NCI-H1048 (cell line): ENCODE measurements at places on chromosomes 3 and 15.

- no peak for DNase-seq
Measured at GRCh38 chr3:80785475-80785874, 976.0 kb downstream of the GBE1 start.

GRCh38 chr3:184608209-184608608 lies 46.6 kb downstream of the EPHB3 start:
- no peak for DNase-seq

DNA sequence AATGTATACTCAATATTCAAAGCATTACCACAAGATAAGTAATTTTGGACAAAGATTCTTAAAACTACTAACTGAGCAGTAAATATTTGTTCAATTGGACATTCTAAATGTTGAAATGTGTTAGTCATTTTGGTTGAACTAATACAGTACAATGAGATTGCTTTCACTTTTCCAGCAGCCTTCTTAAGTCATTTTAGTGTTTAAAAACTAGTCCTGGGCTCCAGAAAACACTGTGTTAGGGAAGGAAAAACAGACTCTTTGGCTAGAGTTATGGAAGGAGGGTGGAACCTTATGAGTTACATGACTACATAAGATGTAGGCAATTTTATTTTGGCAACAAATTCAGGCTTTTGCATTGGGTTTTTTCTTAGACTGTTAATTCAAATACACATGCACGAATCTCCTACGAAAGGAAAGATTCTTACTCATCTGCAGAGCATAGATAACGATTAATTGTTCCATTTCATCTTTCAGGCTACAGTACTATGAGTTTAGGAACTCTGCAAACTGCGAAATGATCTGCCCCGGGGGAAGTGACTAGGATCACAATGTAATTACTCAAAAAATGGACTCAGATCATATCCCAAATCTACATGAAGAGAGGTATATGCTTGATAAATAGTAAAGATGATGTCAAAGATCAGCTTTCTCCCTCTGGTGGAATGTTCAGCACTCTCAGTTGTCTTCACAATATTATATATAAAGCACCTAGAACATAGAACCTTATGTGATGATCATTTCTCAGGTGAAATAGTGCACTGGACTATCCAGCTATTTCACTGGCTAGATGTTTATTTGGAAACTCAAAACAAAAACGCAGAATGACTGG lies 492.8 kb upstream of the MDFIC2 start:
- DNase-seq = no peak

DNA sequence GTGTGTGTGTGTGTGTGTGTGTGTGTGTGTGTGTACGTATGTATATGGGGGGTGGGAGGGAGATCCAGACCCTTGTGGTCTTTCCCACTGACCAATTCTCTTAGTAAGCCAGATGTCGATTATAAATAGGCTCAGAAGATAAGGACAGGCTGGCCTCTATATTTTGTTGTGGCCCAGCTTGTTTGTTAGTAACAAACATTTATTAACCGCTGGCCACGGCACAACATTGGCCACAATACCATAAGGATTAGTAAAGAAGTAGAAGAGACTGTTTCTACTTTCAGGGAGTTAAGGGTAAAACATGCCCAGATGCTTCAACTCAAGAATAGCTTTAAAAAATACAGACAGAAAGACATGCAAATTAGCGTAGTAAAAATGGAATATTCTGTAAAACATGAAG lies 58.1 kb downstream of the ABHD2 start:
- no peak for DNase-seq

GRCh38 chr3:138449490-138449889 lies 15.1 kb downstream of the ESYT3 start:
- DNase-seq = no peak

DNA sequence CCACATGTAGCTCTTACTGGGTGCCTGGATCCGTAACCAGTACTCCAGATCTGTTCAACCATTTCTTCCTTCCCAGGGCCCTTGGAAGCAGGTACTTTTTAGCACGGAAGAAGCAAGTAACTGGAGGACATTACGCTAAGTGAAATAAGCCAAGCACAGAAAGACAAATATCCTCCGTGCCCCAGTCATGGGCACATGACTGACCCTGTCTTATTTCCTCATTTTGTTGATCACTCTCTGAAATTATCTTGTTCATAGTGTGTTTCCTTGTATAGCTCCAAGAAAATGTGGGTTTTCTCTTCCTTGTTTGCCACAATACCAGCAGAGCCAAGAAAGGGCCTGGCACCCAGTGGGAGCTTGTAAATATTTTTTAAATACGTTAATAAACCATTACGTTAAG lies 32.2 kb upstream of the MTMR14 start:
- DNase-seq = no peak

DNA sequence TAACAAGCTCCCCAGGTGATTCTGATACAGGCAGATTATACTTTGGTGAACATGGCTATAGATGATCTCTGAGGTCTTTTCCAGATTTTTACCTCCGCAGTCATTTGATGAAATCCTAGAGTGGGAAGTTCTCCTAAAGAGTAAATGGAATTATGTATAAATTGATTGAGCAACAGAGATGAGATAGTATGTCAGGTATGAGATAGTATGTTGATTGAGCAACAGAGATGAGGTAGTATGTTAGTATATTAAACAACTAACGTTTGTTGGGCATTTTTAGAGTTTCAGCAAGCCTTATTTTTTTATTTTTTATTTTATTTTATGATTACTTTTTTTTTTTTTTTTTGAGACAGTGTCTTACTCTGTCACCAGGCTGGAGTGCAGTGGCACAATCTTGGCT lies 265.0 kb upstream of the SOX2 start:
- no peak for DNase-seq
